ENCODE measurements at places on chromosomes 11 and 22. TPM values are rescaled to one million over a fixed set of nuclear protein-coding genes. Genes with fewer than 3 reads are reported as not detected.

GRCh38 chr11:78791964-78792363 lies 217.3 kb upstream of the NARS2 start:
- no peak for DNase-seq

PHOX2A gene
- polyA plus RNA-seq: not detected

- no peak for DNase-seq
These were observed 13.9 kb upstream of the SCGB1A1 start for GRCh38 chr11:62404901-62405300.

DNA sequence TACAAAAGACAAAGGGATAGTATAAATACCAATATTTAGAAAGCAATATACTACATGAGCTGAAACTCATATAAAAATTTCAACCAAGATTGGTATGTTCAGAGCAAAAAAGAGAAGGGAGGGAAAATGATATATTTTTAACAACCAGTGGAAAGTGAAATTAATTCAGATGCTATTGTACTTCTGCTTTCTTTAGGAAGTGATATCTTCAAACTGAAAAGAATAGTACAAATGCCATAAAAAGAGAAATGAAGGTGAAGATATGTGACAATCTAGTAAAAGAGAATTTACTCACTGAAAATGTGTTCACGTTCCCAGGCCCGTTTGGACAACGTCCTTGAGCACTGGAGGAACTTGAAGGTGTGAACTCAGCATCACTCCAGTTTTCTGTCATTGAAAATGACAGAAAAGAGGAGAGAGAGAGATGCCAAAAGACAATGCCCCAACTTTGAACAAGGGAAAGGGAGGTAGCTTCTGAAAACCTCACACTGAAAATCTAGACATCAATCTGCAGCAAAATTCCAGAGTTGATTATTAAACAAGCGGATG lies 47.5 kb downstream of the SC5D start:
- DNase-seq: no peak

GRCh38 chr11:88337987-88338668 lies 592 bp upstream of the CTSC start:
- DNase-seq: peak; percentile 78

SEC14L2 gene
- polyA plus RNA-seq: 23.3 TPM

DNA sequence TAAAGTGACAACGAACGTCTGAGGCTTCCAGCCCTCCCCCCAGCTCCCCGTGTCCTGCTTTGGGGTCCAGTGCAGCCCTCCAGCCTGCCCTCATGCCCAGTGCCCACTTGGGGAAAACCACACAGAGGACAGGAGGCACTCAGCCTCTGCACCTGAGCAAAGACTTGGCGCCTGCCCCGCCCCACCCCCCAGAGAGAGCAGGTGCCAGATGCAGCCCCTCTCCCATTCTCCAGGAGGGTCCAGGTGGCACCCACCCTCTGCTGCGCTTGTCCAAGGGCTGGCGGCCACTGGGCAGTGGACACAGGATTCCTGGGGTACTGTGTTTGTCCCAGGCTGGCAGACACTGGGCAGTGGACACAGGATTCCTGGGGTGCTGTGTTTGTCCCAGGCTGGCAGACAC lies 15.7 kb downstream of the RNH1 start:
- DNase-seq: no peak

RAPSN gene
- polyA plus RNA-seq: not detected

- no peak for DNase-seq
These were observed 8.1 kb downstream of the ARHGAP8 start for GRCh38 chr22:44760476-44760875.

DNA sequence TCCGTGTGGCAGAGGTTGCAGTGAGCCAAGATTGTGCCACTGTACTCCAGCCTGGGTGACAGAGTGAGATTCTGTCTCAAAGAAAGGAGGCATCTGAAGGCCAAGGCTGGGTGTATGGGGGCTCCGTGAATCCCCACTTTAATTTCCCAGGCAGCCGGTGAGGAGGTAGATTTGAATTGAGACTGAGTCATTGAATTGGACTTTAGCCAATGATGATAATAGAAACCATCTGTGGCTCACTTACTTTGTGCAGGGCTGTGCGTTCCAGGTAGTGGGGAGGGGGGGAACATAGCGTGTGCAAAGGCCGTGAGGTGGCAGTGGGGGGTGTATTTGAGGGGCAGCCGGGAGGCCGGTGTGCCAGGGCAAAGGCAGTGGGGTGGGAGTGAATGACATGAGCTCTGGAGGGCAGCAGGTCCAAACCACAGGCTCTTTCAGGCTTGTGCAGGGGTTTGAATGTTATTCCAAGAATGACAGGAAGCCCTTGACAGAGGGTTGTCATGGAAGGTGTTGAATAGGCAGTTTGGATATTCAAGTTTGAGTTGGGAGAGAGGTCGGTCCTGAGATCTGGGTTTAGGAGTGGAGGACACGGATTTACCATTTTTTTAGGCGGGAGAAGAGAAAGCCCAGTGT lies 6.1 kb downstream of the ARHGAP8 start:
- DNase-seq: peak; percentile 54

GRCh38 chr11:103682318-103683184 lies 353.9 kb upstream of the DDI1 start:
- DNase-seq: peak; percentile 80

DNA sequence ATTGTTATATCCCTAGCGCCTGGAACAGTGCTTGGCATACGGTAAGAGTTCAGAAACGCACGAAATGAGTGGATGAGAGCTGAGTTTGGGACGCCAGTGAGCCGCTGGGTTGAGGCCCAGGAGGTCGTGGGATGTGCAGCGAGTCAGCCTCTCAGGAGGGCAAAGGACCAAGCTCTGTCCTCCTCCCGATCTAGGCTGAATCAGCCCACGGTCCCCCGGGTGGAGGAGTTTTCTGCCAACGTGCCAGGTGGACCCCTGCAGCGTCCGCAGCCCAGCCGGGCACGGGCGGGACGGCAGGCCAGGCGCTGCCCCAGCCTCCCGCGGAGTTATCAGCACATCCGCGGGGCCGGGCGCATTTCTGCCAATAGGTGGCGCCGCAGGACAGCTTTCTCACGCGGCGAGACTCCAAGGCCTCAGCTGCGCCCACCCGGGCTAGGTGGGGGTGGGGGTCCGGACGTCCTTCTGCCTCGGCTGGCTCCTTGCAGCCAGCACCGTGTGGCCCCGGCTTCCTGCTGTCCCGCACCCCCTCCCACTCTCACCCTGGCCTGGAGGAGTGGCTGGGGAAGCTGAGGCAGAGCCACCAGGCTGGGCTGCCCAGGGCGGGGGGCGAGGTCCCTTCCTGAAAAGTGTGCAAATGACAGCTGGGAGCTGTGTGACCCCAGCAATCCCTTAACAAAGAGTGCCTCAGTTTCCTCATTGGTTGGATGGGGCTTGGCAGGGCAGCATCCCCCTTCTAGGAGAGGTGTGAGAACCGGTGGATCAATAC lies 2.2 kb upstream of the RPS19BP1 start:
- DNase-seq: peak; percentile 79

ZNF280B gene
- 0.57 TPM for polyA plus RNA-seq

DNA sequence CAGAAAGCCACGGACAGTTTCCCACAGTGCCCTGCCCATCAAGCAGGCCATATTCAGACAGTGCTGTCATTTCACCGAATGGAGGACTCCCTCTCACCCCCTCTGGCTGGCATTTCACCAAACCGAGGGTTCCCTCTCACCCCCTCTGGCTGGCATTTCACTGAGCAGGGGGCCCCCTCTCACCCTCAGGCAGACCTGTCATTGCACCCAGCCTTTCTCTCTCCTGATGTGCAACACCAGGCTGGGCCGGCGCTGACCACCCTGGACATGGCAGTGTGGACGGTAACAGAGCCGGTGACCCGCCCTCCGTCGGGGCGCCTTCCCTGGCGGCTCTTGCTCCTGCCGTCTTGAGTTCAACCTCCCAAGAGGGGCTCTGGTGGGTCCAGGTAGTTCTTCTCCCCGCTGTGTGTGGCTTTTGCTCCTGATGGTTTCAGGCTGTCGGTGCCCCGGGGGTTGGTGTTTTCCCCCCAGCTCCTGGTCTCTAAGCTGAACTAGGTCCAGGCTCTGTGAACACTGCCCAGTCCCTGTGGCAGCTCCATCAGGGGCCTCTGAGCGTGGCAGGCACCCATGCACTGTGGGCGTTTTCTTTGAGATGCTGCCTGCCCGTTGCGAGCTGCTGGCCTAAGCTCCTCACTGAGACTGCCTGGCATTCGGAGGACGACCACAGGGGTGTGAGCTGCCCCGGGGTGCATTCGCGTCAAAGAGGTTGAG lies 46.9 kb downstream of the SMIM38 start:
- DNase-seq: no peak

MPZL2 gene
- polyA plus RNA-seq: not detected

DNA sequence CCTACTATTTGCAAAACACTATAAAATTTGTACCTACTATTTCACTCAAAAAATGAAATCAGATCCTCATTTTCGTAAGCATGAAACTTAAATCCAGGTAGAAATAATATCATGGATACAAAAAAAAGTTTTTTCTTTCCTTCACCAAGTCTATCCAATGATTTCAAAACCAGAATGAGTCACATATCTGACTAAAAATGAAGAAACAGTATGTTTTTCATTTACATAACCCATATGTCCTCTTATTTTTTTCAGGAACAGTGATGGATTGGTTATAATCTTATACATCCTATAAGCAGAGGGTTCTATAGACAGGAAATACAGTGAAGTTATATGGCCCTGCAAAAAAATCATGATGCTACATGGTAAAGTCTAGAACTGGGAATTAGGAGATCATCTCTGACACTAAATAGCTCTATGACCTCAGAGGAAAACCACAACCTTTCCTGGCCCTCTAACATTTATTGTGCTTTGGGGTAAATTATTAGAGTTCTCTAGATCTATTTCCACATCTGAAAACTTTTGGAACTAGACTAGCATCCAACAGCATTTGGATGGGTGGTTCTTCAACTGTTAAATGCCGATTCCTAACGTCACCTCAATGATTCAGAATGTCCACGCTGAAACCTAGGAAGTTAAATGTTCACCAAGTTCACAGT lies 10.9 kb downstream of the MTMR2 start:
- DNase-seq: peak; percentile 84

DNA sequence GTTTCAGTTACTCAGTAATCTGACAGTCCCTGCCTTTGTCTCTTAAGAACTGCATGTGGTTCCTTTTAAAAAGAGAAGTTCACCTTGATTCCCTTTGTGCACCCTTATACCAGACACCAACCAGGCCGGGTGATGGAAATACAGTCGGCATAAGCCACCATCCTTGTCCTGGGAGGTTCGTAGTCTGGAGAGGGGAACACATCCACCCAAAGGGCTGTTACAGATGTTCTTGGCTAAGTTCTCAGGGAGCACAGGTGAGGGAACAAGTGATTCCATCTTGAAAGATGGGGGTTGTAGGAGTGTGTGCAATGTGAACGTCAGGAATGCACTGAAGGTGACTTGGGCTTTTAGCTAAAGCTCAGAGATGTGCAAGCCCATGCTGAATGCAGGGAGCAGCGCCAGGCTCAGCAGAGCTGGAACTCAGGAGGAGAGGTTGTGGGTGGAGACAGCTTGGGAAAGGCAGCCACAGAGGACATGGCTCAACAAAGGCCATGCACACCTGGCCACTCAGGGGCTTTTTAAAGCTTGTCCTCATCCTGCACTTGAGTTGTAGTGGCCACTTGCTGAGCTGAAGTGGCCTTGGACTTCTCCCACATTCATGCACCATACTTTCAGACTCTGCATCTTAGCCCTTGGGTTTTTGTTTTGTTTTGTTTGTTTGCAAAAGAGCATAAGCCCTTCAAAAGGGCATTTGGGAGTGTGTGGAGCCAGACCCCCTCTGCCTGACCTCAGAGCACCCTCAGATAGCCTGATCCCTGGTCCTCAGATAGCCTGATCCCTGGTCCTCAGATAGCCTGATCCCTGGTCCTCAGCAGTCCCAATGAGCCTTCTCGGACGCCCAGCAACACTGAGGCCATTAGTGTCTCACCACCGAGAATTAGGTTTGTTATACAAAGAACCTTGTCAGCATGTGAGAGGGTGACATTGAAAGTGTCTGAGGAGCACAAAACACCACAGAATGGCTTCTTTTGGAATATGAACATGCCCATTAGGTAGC lies 12.7 kb upstream of the TMA7B start:
- no peak for DNase-seq

OR9Q1 gene
- polyA plus RNA-seq: not detected

OR51I1 gene
- polyA plus RNA-seq: not detected

- DNase-seq: peak; percentile 62
These were observed 221.8 kb downstream of the DDX10 start for GRCh38 chr11:108886660-108887009.

- peak; percentile 31 for DNase-seq
These were observed 28.1 kb upstream of the CREB3L1 start for GRCh38 chr11:46249103-46249937.

DNA sequence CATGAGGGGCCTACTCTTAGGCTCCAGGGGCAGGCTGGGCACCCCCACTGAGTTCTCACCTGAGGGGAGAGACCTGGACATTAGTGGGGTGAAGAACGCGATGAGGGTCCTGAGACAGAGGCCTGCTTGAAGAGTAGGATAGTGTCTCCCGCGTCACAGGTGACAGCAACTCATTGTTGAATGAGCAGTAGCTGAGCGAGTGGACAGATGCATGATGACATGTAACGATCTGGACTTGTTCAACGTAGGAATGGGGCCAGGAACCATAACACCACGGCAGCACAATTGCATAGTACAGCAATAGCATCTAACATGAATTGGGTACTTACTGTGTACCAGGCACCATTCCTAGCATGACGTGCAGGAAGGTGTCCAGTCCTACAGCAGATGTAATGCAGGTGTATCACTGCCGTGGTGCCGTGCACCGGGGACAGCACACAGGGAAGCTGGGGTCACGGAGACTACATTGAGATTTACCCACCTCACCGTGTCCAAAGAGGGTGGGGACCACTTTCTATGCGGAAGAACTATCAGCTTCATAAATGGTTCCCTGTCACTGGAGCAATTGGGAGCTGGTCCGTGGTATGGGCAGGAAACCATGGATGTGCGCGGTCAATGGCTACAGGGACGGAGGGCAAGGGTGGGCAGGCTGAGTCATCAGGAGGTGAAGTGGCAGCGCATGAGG lies 1019.1 kb downstream of the TBC1D22A start:
- DNase-seq: no peak

All from GM23248 (cell line).